SK-N-DZ (cell line): ENCODE measurements at places on chromosomes 12 and 14.

DNA sequence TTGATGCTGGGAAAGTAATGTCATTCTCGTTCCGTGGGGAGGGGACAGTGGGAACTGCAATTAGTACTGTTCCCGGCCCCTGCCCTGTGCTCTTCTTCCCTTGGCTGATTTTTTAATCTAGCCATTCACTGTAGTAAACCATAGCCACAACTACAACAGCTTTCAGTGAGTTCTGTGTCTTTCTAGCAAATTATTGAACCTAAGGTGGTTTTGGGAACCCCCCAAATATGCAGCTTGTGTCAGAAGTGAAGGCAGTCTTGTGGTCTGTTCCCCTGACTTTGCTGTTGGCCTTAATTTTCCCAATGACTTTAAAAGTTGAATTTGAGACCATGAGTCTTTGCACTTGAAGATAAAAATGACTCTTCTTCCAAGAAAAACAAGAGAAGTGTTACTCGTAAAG, 114.3 kb upstream of the ETV6 start:
- DNase-seq = no peak

- peak; percentile 54 for DNase-seq
Observed at GRCh38 chr14:101230161-101230850, 326.8 kb upstream of the RTL1 start.

DNA sequence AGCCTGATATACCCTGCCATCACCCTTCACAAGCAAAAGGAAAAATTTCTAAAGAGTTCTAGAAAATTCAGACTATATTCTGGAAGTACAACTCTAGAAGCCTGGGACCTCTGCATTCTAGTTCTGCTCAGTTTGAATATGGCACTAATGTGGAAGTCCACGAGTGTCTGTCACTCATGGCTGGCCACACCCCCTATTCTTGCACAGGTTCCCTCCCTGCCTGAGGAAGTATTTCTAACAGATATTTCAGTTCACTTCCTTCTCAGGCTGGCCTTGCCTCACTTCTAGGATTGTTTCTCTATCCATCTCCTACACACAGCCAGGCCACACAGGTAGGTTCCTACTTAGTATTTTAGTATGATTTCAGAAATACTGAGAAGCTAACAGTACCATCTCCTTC, 67.4 kb downstream of the PHLDA1 start:
- DNase-seq = no peak

- DNase-seq = no peak
Observed at GRCh38 chr14:54377501-54377900, 19.3 kb upstream of the CDKN3 start.

- no peak for DNase-seq
Observed at GRCh38 chr12:59499774-59500173, 96.1 kb upstream of the SLC16A7 start.

GRCh38 chr12:70553391-70553859, 83.8 kb downstream of the PTPRB start:
- DNase-seq = no peak

GRCh38 chr12:124725597-124726237, 137.9 kb downstream of the SCARB1 start:
- DNase-seq = no peak

DNA sequence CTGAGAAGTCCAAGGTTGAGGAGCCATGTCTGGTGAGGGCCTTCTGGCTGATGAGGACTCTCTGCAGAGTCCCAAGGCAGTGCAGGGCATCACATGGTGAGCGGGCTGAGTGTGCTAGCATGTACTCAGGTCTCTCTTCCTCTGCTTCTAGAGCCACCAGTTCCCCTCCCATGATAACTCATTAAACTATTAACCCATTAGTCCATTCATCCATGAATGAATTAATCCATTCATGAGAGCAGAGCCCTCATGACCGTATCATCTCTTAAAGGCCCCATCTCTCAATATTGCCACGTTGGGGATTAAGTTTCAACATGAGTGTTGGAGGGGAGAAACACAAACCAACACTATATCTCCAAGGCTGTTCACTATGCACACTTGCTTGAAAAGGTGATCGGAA, 83.7 kb downstream of the TMEM30B start:
- no peak for DNase-seq

DNA sequence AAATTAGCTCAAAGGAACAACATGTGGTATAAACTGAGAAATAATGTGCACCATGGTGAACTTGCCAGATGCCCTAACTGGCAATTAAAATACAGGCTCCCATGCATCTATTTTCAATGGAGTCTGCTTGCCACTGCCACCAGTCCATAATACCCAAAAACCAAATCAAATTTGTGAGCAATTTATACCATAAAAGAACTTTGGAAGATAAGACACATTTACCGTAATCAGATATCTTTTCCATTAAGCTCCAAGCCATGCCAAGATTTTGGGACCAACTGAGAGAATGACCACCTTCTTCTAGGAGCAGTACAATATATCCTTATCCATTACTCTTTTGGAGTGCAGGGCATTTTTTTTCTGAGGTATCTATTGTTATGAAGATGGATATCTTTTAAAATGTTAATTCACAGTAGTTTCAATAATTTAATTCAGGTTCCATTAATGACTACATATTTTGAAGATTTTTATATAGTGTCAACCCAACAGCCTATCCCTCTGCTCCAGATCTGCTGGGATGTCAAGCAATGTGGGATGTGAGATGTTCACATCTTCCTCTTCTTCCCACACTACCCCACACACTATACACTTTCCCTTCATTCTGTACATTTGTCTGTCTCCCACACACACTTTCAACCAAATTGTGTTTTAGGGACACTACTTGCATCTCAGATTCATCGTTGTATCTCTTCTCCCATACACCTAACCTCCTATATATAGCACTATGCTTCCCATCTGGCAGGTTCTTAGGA, 53.3 kb downstream of the KIF21A start:
- peak; percentile 99 for DNase-seq

- DNase-seq = no peak
Observed at GRCh38 chr12:89756585-89757398, 48.2 kb upstream of the ATP2B1 start.

GRCh38 chr14:64654246-64654900, 49.9 kb upstream of the PLEKHG3 start:
- DNase-seq = no peak

- DNase-seq = no peak
Observed at GRCh38 chr12:15052691-15053090, 79.8 kb downstream of the PDE6H start.

DNA sequence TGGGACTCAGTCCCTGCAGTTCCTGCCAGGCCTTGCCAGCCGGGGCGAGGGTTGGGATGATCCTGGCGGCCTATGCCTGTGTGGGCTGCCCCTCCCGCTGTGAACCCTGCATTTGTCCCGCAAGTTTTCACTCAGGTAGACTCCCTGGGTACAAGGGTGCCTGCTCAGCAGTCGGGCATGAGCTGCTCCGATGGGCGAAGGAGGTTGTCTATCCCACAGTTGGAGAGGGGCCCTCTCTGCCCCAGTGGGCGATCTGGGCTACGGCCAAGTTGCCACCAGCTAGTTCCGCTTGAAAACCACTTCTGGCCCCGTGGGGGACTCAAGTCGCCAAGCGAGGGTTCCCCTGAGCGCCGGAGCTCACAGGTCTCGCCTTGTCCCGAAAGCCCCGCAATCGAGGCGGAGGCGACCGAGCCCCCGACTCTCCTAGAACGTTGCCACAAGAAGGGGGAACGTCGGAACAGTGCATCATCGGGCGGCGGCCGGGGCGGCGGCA, 365 bp upstream of the TPI1 start:
- DNase-seq = no peak

- no peak for DNase-seq
Observed at GRCh38 chr14:56805201-56805991, 4.9 kb downstream of the OTX2 start.

DNA sequence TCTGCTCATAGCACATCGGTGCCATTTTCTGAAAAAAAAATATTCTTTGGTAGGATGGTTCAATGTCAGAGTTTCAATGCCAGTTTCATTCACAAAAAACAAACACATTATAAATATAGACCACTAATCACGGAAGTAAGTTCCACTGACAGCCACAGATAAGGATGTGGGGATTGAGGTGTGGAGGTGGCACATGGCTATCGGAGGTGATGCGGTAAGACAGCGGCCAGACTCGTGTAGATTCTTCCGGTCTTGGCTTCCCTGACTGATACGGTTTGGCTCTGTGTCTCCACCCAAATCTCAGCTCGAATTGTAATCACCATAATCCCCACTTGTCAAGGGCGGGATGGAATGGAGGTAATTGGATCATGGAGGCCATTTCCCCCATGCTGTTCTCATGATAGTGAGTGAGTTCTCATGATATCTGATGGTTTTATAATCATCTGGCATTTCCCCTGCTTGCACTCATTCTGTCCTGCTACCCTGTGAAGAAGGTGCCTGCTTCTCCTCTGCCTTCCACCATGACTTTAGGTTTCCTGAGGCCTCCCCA, 693.4 kb downstream of the VRK1 start:
- DNase-seq = no peak

DNA sequence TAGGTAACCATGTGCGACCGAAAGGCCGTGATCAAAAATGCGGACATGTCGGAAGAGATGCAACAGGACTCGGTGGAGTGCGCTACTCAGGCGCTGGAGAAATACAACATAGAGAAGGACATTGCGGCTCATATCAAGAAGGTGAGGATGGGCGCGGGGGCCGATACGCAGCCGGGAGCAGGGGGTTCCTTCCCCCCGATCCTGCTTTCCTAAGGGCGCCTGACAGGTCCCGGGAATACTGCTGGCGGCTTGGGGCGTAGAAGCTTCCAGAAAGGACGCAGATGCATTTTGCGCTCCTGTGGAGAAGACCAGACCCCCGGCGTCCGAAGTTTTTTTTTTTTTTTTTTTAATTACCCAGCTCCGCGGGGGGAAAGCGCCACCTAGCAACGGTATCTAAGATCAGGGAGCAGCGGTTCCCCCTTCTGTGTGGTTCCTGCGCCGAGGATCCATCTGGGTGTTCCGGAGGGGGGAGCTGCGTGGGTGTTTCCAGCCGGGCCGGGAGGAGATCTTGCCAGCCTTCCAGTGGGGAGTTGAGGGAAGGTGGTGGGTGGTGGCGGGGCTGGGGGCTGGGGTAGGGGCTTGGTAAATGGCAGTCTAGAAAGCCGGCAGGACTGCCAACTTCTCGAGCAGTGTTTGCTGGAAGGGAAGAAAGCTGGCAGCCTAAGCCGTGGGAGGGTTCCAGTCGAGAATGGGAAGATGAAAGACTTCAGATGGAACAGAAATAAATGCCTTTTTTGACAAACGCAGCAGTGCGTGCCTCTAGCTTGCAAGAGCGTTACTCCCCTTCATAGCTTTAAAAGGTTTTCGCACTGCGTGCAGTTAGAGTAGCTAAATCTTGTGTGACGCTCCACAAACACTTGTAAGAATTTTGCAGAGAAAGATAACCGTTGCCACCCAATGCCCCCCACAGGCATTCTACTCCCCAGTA, 764 bp downstream of the DYNLL1 start:
- DNase-seq = peak; percentile 59

- no peak for DNase-seq
Observed at GRCh38 chr14:30251557-30252100, 307.3 kb upstream of the G2E3 start.

GRCh38 chr12:3329361-3329760, 161.6 kb upstream of the PRMT8 start:
- no peak for DNase-seq

DNA sequence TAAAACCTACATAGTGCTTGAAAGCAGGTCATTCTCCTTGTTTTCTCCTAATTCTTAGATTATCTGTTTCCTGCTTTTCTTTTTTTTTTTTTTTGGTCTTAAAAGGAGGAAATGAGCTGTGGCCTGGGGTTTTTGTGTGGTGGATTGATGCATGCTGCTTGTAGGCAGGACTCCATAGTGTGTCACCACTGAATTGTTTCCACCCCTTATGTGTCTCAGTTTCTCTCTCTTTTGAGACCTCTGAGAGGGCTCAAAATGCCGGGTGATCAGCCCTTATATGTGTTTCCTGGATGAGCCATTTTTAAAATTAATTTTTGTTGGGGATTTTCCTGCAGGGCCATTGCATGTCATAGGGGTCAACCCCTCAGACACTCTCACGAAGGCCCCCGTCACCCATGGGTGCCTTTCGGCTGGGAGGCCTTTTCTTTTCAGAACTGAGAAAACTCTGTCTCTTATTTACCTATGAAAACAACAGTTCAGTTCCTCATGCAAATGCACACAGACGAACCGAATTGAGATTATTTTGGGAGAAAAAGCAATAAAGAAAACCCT, 32.0 kb upstream of the LRRK2 start:
- DNase-seq = no peak

GRCh38 chr12:130706311-130706710, 9.8 kb downstream of the RIMBP2 start:
- DNase-seq = no peak

- DNase-seq = no peak
Observed at GRCh38 chr12:108752387-108752786, 21.1 kb upstream of the CORO1C start.

DNA sequence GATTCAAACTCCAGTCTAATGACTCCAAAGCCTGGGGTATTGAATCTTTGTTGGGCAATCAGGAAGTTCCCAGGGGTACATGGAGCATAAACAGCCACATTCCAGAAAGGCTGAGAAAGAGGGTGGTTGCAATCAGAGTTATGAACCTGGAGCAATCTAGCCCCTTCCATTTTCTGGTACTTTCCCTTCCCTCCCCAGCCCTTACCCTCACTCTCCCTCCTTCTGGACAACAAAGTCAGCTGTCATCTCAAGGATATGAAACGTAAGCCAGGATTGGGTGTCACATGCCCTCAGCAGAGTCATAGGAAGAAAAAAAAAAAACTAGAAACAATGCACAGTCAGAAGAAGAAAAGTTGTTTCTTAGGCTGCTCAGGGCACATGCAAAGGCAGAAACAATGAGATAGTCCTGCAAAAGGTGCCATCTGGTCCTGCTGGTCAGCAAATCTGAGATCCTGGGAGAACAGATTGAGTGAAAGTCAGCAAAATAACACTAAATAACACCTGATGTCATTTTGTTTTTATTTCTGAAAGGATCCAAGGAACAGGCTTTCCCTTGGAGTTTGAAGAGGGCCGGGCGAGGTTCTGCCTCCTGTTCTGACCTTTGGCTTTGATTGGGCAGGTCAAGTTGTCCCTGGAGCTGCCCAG, 27.1 kb downstream of the TMEM229B start:
- DNase-seq = no peak

GRCh38 chr12:6607751-6608591, 792 bp upstream of the CHD4 start:
- DNase-seq = peak; percentile 89

GRCh38 chr12:32353540-32353939, 45.8 kb upstream of the FGD4 start:
- DNase-seq = no peak
